ENCODE measurements at places on chromosomes 2 and 18. TPM values are rescaled to one million over a fixed set of nuclear protein-coding genes. Genes with fewer than 3 reads are reported as not detected.

FTCDNL1 gene
- 4.1 TPM for total RNA-seq

CCDC85A gene
- total RNA-seq = 41.7 TPM

SRD5A2 gene
- 0.64 TPM for total RNA-seq

ERMN gene
- total RNA-seq = 0.07 TPM

RABL2A gene
- 19.9 TPM for total RNA-seq

SEPTIN10 gene
- 89.2 TPM for total RNA-seq

CERS6 gene
- total RNA-seq = 11.5 TPM

C18orf63 gene
- total RNA-seq = 0.30 TPM

TIMM21 gene
- 15.6 TPM for total RNA-seq

VSNL1 gene
- total RNA-seq = not detected

DNA sequence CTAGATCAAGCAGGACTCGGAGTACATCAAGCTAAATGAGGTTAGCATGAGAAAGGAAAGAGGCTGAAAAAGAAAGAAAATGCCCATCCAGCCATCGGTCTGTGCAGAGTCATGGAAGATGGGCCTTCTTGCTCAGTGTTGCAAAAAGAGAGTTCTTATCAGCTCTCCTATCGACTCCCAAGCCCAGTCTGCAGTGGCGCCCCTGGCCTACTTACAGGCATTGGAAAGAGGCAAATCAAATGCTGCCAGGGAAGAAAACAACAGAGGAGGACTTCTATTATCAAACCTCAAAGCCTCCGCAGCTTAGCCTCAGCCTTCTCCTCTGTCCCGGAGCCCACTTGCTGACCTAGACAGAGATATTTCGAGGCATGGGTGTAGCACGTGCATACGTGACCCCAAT, 66.0 kb downstream of the CDH2 start:
- no peaks in the 10 kb centered on the region for H3K36me3 ChIP-seq
- no peaks in the 10 kb centered on the region for H3K27me3 ChIP-seq
- H3K4me1 ChIP-seq = no peaks in the 10 kb centered on the region
- DNase-seq = no peak
- no peak overlapping the region for H3K27ac ChIP-seq

DNA sequence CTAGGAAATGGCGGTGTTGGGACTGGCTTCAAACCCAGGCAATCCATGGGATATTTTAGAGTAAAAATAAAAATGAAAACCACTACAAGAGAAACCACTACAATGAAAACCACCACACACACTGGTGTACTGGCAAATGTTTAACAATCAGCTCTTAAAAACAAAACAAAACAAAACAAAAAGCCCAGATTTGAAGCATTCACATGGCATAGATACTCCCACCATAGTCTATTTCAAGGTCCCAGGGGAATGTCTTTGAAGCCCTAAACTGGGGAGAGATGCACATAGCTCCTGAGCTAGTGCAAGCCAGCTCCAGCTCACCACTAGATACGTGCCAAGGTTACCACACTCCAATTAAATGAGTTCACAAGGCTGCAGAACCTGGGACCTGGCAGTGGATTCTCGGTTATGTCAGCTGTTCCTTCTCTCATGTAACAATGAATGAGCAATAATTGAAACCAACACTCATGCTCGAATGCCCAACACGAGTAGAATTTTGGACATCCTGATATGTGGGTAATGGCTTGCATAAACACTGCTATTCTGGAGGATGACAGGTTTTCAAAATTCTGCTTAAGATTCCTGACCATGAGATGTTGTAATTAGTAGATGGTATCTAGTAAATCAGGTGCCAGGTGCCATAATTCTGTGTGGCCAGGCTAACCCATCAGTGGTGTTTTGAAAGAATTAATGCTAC, 102.2 kb downstream of the OSBPL6 start:
- no peaks in the 10 kb centered on the region for H3K36me3 ChIP-seq
- no peak overlapping the region for H3K4me3 ChIP-seq
- no peak overlapping the region for H3K27ac ChIP-seq
- DNase-seq = no peak
- H3K27me3 ChIP-seq = no peaks in the 10 kb centered on the region

DNA sequence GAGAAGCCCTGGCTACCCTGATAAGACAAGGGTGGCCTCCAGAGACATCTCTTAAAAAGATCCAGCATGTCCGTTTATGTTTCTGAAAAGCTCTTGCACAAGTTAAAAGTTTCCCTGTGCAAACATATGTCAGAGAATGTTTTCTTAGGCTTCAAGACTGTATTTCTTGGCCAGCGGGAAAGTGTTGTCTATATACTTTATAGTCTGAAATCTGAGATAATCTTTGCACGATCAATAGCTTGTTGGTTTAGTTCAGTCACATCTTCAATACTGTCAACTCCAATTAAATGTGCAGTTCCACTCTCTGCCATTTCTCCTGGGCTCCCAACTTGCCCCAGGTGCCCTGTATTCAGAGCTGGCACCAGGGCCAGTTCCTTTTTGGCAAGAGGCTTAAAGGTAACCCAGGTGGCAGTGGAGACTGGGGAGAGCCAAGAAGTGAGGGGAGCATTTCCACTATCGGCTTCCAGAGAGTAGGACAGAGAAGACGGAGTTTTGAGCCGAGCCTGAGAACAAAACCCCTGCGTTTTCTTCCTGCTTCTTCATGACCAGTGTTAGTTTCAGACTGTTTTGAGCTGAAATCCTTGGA, 64.4 kb downstream of the ACOXL start:
- H3K27me3 ChIP-seq = no peaks in the 10 kb centered on the region
- no peak for DNase-seq
- H3K4me3 ChIP-seq = no peak overlapping the region
- H3K36me3 ChIP-seq = no peaks in the 10 kb centered on the region
- no peaks in the 10 kb centered on the region for H3K4me1 ChIP-seq
- H3K27ac ChIP-seq = no peak overlapping the region

GRCh38 chr18:32349728-32350395, 120.8 kb downstream of the GAREM1 start:
- peaks cover 12% of the 10 kb centered on the region for H3K4me1 ChIP-seq
- H3K36me3 ChIP-seq = no peaks in the 10 kb centered on the region
- peak overlapping the region; percentile 53 for H3K27ac ChIP-seq
- H3K27me3 ChIP-seq = no peaks in the 10 kb centered on the region

- peak overlapping the region; percentile 72 for H3K27ac ChIP-seq
- H3K36me3 ChIP-seq = no peaks in the 10 kb centered on the region
- H3K4me1 ChIP-seq = peaks cover 42% of the 10 kb centered on the region
- H3K4me3 ChIP-seq = no peak overlapping the region
- no peaks in the 10 kb centered on the region for H3K27me3 ChIP-seq
Measured at GRCh38 chr2:84924173-84925106, 19.0 kb downstream of the TMSB10 start.

DNA sequence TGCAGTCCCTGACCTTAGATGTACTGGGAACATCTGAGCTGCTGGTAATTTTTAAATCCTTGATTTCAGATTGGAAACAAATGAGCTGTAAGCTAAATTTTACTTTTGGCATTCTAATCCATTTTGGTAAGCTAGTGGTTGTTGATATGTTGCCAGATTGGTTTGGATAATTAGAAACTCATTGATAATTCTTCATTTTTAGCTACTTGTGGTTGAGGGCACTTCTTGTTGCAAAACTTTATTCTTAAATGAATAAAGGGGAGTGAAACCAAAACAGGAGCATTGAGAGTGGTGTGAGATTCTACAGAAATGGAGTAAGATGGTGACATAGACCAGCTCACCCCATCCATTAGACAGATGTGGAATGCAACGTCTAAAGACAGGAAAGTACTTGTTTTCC, 64.5 kb downstream of the ITGB1BP1 start:
- no peaks in the 10 kb centered on the region for H3K27me3 ChIP-seq
- H3K4me1 ChIP-seq = no peaks in the 10 kb centered on the region
- H3K4me3 ChIP-seq = no peak overlapping the region
- H3K27ac ChIP-seq = no peak overlapping the region
- no peak for DNase-seq

GRCh38 chr2:173395567-173396351, 41.1 kb downstream of the CDCA7 start:
- H3K36me3 ChIP-seq = no peaks in the 10 kb centered on the region
- H3K4me1 ChIP-seq = no peaks in the 10 kb centered on the region
- H3K4me3 ChIP-seq = no peak overlapping the region
- no peaks in the 10 kb centered on the region for H3K27me3 ChIP-seq
- no peak for DNase-seq

DNA sequence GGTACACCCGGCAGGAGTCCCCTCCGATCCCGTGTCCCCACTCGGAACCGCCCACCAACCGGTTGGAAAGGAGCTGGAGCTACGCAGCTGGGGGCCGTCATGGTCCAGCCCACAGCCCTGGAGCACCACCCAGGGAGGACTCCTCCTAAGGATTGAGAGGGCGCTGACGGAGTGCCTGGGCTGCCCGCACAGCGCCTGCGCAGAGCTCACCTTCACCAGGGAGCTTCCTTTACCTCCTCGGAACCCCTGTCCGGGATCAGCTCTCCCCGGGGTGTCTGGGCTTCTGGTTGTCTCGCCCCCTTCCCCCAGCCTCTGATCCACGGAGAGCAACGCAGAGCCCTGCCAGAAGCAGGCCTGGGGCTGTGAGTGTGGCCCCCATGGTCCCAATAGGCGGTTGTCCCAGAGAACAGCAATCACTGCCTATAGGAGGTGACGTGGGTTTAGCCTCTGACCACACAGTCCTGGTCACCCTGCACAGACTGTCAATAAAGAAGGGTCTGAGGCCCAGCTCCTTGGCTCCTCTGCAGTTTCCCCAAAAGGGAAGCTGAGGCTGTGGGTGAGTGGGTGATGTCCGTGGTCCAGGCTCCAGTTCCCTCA, 14.6 kb downstream of the ALPG start:
- H3K27me3 ChIP-seq = no peaks in the 10 kb centered on the region
- peak overlapping the region; percentile 41 for H3K4me3 ChIP-seq
- H3K27ac ChIP-seq = no peak overlapping the region
- no peak for DNase-seq
- H3K4me1 ChIP-seq = peaks cover 29% of the 10 kb centered on the region

DNA sequence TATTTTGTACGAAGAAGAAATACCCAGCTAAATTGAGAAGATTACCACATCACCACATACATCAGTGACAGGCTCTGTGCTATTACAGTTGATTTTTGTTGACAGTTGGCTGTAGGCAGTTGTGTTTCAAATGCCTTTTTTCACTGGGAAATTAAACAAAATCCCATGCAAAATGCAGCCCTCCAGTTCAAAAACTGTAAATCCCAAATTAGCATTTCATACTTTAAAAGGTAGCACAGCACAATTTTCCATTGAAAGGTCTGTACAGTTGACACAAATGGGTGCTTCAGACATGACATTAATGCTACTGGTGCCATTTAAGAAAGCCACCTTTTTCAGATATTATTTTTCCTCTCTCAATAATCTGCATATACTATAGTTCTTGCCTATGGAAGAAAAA, 807.2 kb downstream of the BCL11A start:
- DNase-seq = no peak
- no peaks in the 10 kb centered on the region for H3K4me1 ChIP-seq
- H3K27me3 ChIP-seq = no peaks in the 10 kb centered on the region
- H3K4me3 ChIP-seq = no peak overlapping the region
- H3K36me3 ChIP-seq = no peaks in the 10 kb centered on the region

- H3K27ac ChIP-seq = no peak overlapping the region
- H3K4me1 ChIP-seq = peaks cover 30% of the 10 kb centered on the region
- no peak for DNase-seq
- H3K36me3 ChIP-seq = no peaks in the 10 kb centered on the region
Measured at GRCh38 chr2:231552752-231553151, 22.5 kb upstream of the NMUR1 start.

GRCh38 chr2:49037197-49037596, 117.1 kb downstream of the FSHR start:
- no peaks in the 10 kb centered on the region for H3K36me3 ChIP-seq
- no peak overlapping the region for H3K4me3 ChIP-seq
- DNase-seq = no peak
- H3K27me3 ChIP-seq = no peaks in the 10 kb centered on the region
- H3K4me1 ChIP-seq = no peaks in the 10 kb centered on the region

GRCh38 chr2:150046211-150046610, 441.3 kb downstream of the RND3 start:
- no peak overlapping the region for H3K27ac ChIP-seq
- no peaks in the 10 kb centered on the region for H3K4me1 ChIP-seq
- no peaks in the 10 kb centered on the region for H3K27me3 ChIP-seq
- no peaks in the 10 kb centered on the region for H3K36me3 ChIP-seq

DNA sequence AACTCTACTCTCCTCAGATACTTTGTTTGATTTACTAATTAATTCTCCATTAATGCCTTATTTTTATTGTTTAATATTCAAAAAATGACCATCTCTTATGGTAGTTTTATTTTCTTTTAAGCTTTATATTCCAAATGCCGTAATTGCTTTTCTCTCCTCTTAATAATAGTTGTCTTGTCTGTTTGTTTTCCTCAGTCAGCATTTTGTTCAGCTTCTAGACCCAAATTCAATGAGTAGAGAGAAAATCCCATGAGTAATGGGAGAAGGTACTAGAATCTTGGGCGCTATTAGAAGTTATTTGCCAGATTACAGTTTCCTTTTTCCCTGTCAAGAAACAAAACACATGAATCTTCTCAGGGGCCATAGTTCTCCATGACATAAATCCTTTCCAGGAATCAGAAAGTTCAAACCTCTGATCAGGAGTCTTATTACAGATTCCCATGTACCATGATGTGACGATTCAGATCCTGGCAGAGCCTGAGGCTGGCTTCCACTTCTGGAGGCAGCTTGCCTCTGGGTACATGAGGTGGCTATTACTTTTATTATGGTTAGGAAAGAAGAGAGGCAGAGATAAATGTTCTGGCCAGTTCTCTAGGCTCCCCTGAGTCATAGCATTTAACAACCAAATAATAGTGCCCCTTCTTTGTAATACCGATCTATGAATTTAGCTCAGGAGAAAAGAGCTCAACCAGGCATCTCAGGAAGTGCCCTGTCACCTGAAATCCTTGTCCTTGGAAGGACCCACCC, 485.1 kb upstream of the SETBP1 start:
- H3K4me1 ChIP-seq = no peaks in the 10 kb centered on the region
- no peaks in the 10 kb centered on the region for H3K36me3 ChIP-seq
- no peak overlapping the region for H3K27ac ChIP-seq
- no peak for DNase-seq

- no peak overlapping the region for H3K4me3 ChIP-seq
- H3K4me1 ChIP-seq = no peaks in the 10 kb centered on the region
- no peak overlapping the region for H3K27ac ChIP-seq
- H3K36me3 ChIP-seq = no peaks in the 10 kb centered on the region
- DNase-seq = no peak
Measured at GRCh38 chr2:111048856-111049768, 71.6 kb upstream of the BCL2L11 start.

DNA sequence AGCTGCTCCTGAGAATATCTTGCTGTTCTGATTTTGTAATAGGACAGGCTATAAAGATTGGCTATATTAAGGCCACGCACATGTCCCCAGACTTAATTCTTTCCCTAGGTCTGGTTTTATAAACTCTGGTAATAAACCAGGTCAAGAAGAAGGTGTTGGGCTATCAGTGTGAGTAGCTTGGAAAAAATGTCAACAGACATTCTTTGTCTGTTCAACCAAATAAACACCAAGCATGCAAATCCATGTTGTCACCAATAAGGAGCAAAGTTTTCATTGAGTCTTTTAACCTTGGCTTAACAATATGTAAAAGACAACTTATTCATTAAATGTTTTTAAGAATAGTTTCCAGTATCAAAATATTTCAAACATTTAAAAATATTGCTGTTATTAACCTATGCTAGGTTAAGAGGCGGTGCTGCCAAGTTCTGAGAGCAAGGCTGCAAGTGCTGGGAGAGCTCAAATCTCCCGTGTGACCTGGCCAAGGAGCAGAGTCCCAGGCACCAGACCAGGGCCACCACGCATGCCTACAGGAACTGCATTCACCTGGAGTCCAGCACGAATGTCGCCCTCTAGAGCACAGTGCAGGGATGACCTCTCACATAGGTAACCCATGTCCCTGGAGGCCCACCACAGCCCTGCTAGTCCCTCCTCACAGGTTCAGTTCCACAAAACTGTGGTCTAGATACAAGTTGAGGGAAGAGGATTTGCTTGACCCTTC, 120.5 kb upstream of the POU3F3 start:
- no peak for DNase-seq
- H3K36me3 ChIP-seq = no peaks in the 10 kb centered on the region
- no peaks in the 10 kb centered on the region for H3K4me1 ChIP-seq
- H3K4me3 ChIP-seq = no peak overlapping the region

Measured in upper lobe of left lung (tissue), 6 donors.